ENCODE measurements at places on chromosomes 2 and 18. TPM values are rescaled to one million over a fixed set of nuclear protein-coding genes. Genes with fewer than 3 reads are reported as not detected.

DNA sequence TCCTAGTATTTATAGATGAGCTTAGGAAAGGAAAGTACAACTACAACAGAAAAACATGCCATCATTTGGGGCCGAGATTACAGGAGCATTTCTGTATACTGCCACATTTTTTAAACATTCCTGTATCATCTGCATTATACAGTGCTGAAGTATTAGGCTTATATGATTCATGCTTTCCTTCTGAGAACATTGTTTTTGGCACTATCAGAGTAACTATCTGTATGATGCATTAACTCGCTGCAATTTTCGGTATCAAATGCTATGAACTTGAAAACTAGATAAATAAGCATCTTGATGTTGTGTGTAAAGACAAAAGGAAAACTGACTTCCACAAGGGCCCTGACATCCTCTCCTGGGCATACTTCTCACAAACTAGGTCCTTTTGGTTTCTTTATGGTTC is 102.0 kb downstream of the RIT2 start:
- no peak overlapping the region for H3K27ac ChIP-seq
- no peaks in the 10 kb centered on the region for H3K27me3 ChIP-seq
- H3K4me3 ChIP-seq: no peak overlapping the region

GRCh38 chr2:1744151-1744445 is 217 bp downstream of the PXDN start:
- no peak overlapping the region for H3K4me3 ChIP-seq
- H3K27ac ChIP-seq: no peak overlapping the region
- no peaks in the 10 kb centered on the region for H3K36me3 ChIP-seq
- peaks cover 25% of the 10 kb centered on the region for H3K27me3 ChIP-seq
- DNase-seq: no peak

- peak overlapping the region; percentile 63 for H3K4me3 ChIP-seq
- H3K36me3 ChIP-seq: peaks cover 5% of the 10 kb centered on the region
- peak overlapping the region; percentile 85 for H3K27ac ChIP-seq
- no peaks in the 10 kb centered on the region for H3K27me3 ChIP-seq
- peaks cover 71% of the 10 kb centered on the region for H3K4me1 ChIP-seq
Observed at GRCh38 chr2:197152451-197153228, 157.9 kb downstream of the ANKRD44 start.

- no peaks in the 10 kb centered on the region for H3K36me3 ChIP-seq
- H3K27me3 ChIP-seq: no peaks in the 10 kb centered on the region
- DNase-seq: no peak
- H3K4me1 ChIP-seq: peaks cover 50% of the 10 kb centered on the region
Observed at GRCh38 chr2:69765096-69765380, 23.1 kb downstream of the ANXA4 start.

GRCh38 chr2:196316050-196316430 is 144.7 kb upstream of the STK17B start:
- DNase-seq: no peak
- no peak overlapping the region for H3K4me3 ChIP-seq
- H3K36me3 ChIP-seq: no peaks in the 10 kb centered on the region
- H3K4me1 ChIP-seq: no peaks in the 10 kb centered on the region
- no peaks in the 10 kb centered on the region for H3K27me3 ChIP-seq

DNA sequence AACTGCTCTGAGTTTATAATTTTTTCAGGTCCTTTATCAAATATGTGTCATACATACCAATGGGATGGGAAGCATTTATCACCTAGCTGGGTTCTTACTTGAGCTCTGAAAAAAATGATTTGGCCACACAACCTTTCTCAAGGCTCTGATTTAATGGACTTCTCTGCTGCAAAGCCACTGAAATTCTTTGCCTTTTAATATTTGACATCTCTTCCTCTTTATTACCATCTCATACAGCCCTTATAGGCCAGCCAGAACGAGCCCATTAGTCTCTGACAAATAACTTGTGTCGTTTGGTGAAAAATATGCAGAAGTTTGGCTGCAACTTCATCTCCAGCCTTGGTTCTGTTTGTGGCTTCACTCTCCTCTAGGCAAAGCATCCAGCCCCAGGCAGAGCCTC is 249.1 kb downstream of the ATAD2B start:
- H3K4me1 ChIP-seq: no peaks in the 10 kb centered on the region
- no peaks in the 10 kb centered on the region for H3K36me3 ChIP-seq
- no peaks in the 10 kb centered on the region for H3K27me3 ChIP-seq

DNA sequence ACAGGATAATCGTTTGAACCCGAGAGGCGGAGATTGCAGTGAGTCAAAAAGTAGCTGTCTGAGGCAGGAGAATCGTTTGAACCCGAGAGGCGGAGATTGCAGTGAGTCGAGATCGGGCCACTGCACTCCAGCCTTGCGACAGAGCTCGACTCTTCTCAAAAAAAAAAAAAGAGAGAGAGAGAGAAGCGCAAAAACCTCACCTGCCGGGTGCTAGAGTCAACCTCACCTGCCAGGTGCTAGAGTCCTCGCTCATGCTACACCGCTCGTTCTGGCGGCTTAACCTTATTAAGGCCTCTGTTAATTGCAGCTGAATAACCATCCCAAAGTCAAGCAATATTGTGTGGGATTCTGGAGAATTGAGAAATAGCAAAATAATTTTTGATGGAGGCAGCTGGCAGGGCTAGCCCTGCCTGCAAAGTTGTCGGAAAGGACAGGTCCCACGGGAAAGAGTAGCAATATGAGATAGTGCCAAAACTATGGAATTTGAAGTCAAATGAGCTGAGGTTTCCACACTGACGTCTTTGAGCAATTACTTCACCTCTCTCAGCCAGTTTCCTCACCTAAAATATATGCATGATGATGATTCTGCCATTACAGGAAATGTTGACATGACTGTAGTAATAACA is 644 bp upstream of the DYM start:
- no peaks in the 10 kb centered on the region for H3K27me3 ChIP-seq
- peak overlapping the region; percentile 92 for H3K4me3 ChIP-seq
- H3K27ac ChIP-seq: peak overlapping the region; percentile 87
- no peaks in the 10 kb centered on the region for H3K36me3 ChIP-seq
- DNase-seq: no peak

GRCh38 chr2:233407771-233408181 is 53.5 kb downstream of the DGKD start:
- no peak for DNase-seq
- no peaks in the 10 kb centered on the region for H3K27me3 ChIP-seq
- H3K27ac ChIP-seq: peak overlapping the region; percentile 38
- H3K36me3 ChIP-seq: peaks cover 28% of the 10 kb centered on the region

GRCh38 chr18:3236470-3236869 is 11.1 kb upstream of the MYL12A start:
- no peak overlapping the region for H3K27ac ChIP-seq
- no peak overlapping the region for H3K4me3 ChIP-seq
- no peaks in the 10 kb centered on the region for H3K27me3 ChIP-seq
- H3K4me1 ChIP-seq: peaks cover 5% of the 10 kb centered on the region

GRCh38 chr2:109380502-109381326 is 233.1 kb downstream of the SEPTIN10 start:
- DNase-seq: no peak
- H3K27ac ChIP-seq: no peak overlapping the region
- H3K4me3 ChIP-seq: no peak overlapping the region
- H3K27me3 ChIP-seq: no peaks in the 10 kb centered on the region
- H3K4me1 ChIP-seq: no peaks in the 10 kb centered on the region

DNA sequence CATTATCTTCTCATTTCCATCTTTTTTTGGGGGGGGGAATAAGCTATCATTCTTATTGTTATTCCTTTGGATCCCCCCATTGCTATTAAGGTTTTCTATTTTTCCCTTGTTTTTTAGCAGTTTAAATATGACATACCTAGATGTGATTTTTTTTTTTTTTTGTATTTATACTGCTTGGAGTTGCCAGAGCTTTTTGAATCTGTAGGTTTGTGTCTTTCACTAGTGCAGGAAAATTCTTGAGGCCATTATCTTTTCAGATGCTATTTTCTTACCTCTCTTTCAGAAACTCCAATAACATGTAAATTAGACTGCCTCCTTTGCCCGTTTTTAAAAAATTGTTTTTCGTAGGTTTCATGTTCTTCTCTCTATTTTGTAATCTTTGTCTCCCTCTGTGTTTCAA is 88.6 kb downstream of the WDR7 start:
- no peak overlapping the region for H3K27ac ChIP-seq
- H3K36me3 ChIP-seq: peaks cover 5% of the 10 kb centered on the region
- peaks cover 5% of the 10 kb centered on the region for H3K4me1 ChIP-seq
- DNase-seq: no peak
- H3K4me3 ChIP-seq: no peak overlapping the region

DNA sequence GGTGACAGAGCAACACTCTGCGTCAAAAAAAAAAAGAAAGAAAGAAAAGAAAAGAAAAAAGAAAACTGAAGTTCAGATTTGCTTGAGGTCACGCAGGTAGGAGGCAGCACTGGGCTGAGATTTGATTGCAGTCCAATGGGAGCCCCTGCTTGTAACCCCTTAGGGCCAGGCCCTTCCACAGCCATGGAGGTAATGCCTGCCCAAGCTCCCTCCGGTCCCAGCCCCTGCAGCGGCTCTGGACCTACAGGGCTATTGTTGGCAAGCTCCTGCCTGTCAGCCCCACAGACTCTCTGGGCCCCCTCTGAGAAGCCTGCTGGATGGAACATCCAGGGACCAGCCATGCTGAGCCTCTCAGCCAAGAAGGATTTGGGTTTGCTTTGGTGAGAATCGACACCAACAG is 12.2 kb downstream of the ZFP36L2 start:
- no peak overlapping the region for H3K4me3 ChIP-seq
- no peak for DNase-seq
- H3K36me3 ChIP-seq: no peaks in the 10 kb centered on the region
- no peak overlapping the region for H3K27ac ChIP-seq
- H3K27me3 ChIP-seq: no peaks in the 10 kb centered on the region

GRCh38 chr2:191571163-191571769 is 106.7 kb upstream of the NABP1 start:
- H3K4me1 ChIP-seq: peaks cover 33% of the 10 kb centered on the region
- DNase-seq: no peak
- peak overlapping the region; percentile 12 for H3K27ac ChIP-seq
- H3K4me3 ChIP-seq: peak overlapping the region; percentile 56

DNA sequence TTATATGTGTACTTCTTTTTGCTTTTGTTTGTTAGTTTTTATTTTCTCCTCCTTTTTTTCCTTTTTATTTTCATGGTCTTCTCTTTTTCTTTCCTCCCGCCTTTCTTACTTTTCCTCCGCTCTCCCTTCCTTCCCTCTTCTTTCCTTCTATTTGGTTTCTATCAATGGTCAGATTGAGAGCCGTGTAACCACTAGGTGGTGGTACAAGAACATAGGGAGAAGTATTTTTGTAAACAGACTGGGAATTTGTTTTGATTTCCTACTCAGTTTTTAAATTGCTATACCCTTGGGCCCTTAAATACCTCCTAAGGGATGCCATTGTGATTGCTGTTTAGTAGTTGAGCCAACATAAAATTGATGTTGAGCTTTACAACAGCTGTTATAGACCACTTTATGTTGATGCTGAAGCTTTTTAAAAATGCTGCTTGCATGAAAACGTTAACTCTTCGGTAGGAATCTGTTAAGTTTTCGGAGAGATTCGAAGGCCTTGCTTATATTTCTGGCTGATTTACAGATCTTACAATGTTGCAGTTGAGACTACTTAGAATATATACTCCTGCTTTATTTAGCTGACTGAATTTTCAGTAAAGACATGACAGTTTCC is 124.2 kb downstream of the UBE2E3 start:
- H3K36me3 ChIP-seq: peaks cover 9% of the 10 kb centered on the region
- H3K4me1 ChIP-seq: peaks cover 22% of the 10 kb centered on the region
- no peak for DNase-seq
- no peaks in the 10 kb centered on the region for H3K27me3 ChIP-seq
- H3K4me3 ChIP-seq: peak overlapping the region; percentile 45

IWS1 gene
- 45.3 TPM for total RNA-seq

CHST9 gene
- total RNA-seq: not detected

GNAL gene
- total RNA-seq: 1.2 TPM

NGEF gene
- total RNA-seq: not detected

SIX2 gene
- not detected for total RNA-seq
